ENCODE measurements at places on chromosomes 7 and 10.

DNA sequence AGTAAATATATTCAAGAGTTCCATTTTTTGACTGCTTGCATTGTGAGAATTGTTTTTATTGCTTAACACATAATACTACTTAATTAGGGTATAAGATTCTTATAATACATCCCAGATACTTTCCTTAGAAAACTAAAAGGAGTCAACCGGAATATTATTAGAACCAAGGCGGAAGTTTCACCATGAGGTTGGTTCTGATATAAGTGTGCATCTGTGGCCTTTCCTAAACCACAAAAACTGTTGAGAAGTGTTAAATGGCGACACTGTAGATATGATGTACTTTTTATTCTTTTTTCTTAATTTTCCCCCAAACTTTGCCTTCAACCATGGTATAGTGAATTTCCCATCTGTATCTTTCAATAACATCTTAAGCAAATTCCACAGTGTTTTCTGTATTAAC, 32.3 kb upstream of the INHBA start:
- no peak for DNase-seq

GRCh38 chr10:99370993-99371392, 41.8 kb downstream of the CNNM1 start:
- no peak for DNase-seq

DNA sequence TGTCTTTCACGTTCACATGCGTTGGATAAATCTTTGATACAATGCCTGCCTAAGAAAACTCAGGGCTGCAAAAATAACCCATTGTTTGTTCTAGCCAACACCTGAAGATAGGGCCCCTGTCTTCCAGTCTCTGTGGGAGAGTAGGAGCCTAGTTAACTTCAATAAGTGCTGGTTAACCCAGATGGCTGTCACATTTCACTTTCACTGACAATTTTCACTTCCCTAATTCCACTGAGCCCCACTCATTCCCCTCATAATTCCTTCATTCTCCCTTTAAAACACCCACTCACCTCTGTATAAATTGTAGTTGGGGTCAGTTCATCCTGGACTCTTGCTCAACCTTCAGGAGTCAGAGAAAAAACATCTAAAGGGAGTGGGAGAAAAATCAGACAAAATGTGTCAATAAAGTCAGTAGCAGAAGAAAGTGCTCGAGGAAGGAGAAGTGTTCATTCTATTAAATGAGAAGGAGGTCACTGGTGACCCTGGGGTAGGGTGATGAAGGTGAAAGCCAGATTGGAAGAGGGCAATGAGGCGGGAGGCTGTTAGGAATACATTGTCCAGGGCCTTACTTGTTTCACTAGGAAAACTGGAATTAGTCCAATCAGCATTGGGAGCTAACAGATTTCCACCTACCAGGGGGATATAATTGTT, 51.2 kb upstream of the ABI1 start:
- no peak for DNase-seq

DNA sequence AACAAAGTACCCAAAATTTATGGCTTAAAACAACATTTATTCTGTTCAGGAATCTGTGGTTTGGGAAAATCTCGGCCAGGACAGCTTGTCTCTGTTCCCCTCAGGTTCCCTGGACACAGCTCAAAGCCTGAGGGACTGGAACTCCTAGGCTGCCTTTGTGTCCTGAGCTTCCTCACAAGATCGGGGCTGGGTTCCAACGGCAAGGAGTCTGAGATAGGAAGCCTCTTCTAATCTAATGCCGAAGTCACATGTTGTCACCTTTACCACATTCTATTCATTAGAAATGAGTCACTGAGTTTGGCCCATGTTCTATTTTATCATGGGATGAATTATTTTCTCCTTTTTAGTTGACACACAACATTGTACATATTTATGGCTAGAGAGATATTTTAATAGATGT, 80.5 kb downstream of the ANKRD26 start:
- DNase-seq = no peak

- DNase-seq = no peak
Observed at GRCh38 chr7:37083311-37084096, 359.2 kb upstream of the AOAH start.

GRCh38 chr10:70331486-70332268, 47.9 kb upstream of the NPFFR1 start:
- DNase-seq = no peak

- no peak for DNase-seq
Observed at GRCh38 chr7:18386607-18387006, 108.9 kb upstream of the HDAC9 start.

DNA sequence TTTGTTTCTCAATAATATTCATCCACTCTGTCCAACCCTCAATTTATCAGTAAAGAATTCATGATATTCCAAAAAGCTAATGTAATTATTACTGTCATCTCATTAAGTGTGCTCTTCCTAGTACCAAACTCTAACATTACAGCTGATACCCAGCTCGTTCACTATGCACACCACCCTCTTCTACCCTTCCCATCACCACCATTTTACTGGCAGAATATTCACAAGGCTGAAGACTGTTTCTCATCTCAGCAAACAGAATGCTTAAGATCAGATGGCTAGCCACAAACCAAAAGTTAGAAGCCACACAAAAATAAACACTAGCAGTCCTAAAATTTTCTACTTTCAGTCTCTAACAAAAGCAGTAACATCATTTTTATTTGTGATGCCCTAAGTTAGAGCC, 121.5 kb downstream of the SRPK2 start:
- no peak for DNase-seq

GRCh38 chr10:102752934-102753664, 9.4 kb downstream of the WBP1L start:
- no peak for DNase-seq

- DNase-seq = no peak
Observed at GRCh38 chr10:84308481-84309304, 19.7 kb upstream of the CCSER2 start.

DNA sequence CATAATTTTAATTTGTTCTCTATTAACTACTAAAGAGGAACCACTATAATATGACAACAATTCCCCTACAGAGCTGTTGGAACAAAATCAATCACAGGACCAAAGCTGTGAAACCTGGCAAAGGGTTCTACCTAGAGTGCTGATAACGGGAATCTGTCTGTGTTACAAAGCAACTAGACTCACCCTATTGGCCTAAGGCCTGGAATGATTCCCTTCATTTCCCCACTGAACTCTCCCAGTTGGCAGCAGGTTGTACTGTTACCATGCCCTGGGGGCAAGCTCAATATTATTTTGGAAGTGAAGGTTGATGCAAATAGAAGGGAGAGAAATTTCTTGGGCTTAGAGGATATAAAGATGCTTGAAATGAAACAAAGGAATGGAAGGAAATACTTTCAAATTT, 81.8 kb downstream of the SEMA3A start:
- no peak for DNase-seq

DNA sequence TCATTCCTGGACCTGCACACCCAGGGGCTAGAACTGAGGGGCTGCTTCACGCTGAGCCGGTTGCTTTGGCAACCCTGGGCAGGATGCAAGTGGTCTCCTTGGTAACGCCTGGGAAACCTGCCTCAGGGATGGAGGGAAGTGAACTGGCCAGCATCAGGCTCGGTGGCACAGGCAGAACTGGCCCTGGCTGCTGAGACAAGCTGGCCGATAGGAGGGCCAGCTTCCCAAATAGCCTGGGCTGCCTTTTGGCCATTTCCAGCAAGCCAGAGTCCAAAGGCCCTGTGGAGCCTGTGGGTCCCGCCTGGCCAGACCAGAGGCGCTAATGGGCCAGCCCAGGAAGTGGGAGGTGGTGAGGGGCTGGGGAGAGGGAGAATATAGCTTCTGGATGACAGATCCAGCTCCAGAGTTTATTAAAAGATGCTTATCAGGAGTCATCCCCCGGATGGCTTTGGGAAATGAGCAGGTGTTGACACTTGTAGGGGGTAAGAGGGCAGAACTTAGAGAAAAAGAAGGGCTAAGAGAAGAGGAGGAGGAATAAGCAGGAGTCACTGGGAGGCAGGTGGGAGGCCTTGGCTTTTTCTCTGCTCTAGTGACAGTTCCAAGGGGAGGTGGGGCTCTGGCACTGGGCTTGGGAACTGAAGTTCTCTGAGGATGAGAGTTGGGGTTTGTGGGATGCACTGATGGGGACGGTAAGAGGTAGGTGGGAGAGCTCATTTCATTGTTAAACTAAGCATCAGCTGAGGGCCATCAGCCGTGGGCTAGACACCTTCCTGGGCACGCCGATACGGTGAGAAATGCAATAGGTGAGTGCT, 9.6 kb downstream of the NEURL1 start:
- no peak for DNase-seq

DNA sequence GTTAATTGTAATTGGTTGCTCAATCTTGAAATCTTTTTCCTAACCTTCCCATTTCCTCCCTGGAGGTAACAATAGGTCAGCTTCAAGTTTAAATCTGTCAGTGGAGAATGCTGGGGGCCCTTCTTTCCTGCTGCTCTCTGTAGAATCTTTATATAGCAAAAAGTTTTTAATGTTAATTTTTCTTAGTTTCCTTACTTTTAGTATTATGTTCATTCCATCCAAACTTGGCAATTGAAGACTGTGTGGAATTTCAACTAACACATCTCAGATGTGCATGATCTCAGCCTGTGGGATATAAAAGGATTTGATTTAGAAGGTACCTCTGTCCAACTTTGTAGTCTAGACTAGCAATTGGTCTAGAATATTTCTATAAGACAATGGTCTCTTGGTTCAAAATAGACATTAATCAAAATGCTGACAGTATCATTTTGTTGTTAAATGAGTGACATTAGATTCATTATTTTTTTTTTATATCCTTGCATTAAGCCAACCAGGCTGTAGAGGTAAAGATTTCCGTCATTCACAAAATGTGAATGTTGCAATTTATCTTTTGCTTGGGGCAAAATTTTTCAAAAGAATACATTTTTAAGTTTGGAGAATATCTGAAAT, 100.4 kb upstream of the SEMA3A start:
- no peak for DNase-seq

- DNase-seq = no peak
Observed at GRCh38 chr7:23268746-23269145, 22.2 kb downstream of the GPNMB start.

- DNase-seq = no peak
Observed at GRCh38 chr10:32367793-32368453, 21.0 kb upstream of the EPC1 start.

- no peak for DNase-seq
Observed at GRCh38 chr7:13097499-13097898, 410.1 kb downstream of the ARL4A start.

DNA sequence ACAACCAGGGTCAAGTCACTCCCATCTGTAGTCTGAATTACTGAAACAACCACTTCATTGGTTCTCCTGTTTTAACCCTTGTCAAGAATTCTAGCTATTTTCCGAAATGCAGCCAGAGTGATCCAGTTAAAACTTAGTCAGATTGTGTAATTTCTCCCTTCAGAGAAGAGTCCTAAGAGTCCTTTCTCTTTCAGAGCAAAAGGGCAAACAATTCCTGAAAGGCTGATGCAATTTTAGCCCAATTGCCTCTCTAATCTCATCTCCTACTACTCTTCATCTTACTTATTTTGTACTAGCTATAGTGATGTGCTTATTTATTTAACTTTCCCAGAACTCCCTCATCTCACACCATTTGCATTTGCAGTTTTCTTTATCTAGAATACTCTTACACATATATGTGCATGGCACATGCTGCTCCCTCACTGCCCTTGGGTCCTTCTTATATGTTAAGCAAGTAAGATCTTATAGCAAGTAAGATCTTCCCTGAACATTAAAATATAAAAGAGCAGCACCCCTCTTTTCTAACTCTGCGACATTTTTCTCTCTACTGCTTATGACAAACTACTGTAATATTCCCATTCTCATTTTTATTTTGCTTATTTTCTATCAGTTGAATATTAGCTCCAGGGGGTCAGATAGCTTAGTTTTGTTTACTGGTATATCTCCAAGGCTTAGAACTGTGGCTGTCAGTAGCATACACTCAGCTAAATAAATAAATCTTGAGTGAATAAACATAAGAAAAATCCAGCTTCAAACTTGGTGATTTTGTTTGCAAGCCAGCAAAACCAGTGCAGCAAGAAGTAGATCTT, 44.6 kb downstream of the HGF start:
- no peak for DNase-seq

DNA sequence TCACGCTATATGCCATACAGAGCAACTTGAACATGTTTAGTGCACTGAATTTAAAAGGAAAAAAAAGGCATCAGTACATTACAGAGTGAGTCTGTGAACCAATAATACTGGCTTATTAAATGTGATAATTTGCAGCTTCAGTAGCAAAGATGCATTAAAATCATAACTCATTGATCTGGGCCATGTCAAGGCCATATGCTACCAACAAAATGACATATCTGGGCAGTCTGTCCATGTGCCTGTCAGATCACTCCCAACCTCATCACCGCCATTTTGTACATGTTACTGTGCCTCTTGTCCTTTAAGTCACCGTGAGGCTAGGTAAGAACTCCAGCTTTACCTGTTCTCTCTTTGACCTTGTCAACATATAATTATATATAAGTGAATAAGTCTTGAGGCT, 307.4 kb upstream of the LRGUK start:
- DNase-seq = no peak

DNA sequence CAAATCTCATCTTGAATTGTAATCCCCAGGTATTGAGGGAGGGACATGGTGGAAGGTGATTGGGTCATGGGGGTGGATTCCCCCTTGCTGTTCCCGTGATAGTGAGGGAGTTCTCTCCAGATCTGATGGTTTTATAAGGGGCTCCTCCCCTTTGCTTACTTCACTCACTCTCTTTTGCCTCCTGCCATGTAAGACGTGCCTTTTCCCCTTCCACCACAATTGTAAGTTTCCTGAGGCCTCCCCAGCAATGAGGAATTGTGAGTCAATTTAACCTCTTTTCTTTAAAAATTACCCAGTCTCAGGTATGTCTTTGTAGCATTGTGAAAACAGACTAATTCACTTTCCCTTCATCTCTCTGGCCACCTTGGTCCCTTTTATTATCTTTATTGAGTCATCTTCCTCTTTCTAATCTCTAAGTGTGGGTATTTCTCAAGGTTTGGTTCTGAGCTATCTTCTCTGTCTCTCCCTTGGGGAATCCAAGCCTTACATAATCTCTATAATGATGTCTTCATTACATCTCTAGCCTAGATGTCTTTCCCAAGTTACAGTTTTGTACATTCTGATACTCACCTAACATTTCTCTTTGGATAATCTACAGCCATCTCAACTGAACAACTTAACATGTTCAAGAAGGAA, 99.1 kb upstream of the JCAD start:
- no peak for DNase-seq

DNA sequence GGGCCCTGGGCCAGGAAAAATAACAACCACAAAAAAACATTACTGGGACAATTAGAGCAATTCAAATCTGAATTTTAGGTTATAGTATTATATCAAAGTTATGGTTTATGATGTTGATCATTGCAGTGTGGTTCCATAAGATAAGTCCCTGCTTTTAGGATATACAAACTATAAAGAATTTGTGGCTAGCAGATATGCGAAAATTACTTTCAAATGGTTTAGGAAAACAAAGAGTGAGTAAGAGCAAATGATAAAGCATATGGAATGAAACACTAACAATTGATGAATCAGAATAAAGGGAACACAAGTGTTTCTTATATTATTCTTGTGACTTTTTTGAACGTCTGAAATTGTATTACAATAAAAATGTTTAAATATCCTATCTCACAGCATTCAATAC, 64.4 kb upstream of the HECTD2 start:
- no peak for DNase-seq

GRCh38 chr7:100590077-100590737, 4.1 kb downstream of the FBXO24 start:
- DNase-seq = no peak

All from esophagus squamous epithelium (tissue), 5 donors.